ENCODE measurements at places on chromosomes 4 and X.

DNA sequence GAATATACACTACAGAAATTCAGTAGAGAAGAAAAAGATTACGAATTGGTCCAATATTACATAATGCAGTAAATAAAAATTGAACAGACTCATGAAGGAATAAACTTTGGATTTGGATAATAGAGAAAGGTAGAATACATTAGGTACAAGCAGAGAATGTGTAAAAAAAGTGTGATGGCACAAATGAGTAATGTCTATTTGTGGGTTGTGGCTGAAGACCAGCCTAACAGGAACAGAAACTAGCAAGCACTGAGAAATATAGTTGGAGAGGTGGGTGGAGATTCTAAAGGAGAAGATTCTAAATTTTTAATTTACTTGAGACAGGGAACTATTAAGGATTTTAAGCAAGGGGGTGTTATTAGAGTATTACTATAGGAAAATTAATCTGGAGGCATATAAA is 15.2 kb upstream of the CLOCK start:
- DNase-seq: no peak

GRCh38 chr4:185874516-185875230 is 62.7 kb upstream of the SORBS2 start:
- peak; percentile 62 for DNase-seq

DNA sequence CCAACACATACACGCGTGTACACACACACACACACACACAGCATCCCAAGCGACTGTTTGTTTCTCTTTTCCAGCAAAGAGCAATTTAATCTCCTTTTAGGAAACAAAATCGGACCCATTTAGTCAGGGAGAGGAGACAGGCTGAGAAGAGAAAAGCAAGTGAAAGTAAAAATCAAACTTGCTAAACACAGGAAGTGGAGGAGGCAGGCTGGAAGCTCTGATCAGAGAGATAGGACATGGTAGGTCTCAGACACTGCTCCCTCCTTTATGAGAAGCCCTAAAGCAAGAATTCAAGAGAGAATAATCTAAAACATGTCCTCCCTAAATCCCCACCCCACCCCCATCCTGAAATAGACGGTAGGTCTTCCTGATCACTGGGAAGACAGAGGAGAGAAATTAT is 62.3 kb downstream of the GPC3 start:
- no peak for DNase-seq

GRCh38 chr4:73080789-73081188 is 11.3 kb upstream of the COX18 start:
- no peak for DNase-seq

DNA sequence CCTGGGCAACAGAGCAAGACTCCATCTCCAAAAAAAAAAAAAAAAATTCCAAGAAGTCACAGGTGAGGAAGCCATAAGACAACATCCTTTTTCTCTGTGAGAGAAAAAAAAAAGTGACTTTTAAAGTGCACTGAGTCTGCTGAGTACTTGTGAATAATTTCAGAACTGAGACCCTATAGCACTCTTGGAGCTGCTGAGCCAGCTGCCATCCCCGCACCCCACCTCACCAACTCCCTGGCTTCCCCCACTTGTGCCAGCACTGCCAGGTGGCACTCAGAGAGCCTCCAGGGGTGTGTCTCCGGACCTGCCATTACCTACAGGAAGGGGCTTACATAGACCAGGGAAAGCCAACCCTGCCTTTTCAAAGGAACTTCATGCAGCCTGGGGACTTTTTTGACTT is 39.2 kb upstream of the HS3ST1 start:
- DNase-seq: no peak

DNA sequence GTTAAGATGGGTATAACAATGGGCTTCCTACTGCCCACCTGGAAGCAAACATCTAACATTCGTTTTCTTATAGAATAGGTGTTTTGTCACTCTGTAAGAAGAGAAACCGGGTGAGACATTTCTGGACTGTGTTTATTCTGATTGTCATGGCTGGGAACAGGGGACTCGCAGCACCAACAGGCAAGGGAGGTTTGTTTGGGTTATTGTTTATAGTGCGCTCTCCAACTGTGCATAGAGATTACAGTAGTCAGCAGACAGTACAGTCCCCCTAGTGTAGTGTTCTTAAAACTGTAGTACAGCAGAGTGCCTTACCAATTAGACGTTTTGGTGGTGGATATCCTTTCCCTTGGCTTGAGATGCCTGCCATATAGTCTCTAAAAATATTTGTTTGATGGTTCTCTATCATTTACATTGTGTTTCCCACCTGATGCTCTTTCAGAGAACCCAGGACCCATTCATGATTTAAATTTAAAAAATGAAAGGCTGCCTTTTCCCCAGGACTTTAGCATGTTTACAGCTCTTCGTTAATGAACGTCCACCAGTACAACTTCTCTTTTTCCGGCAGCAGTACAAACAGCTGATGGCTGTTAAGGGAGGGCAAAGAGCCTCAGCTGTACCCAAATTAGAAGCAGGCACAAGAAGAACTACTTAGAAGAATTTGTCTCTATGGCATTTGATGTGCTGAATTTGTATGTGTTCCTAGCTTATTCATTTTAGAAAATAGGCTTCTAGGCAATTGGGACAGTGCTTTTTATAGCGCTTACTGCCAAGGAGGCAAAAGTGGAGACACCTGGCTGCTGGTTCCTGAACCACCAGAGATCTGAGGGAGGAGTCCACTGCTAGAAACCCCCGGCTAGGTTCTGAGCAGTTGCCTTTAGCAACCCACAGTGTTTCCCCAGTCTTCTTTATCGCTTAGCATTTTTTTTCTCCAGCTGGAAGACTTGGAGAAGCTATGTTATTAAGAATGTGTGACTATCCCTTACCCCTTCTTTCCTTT is 1.0 kb upstream of the RNF150 start:
- DNase-seq: no peak

- peak; percentile 67 for DNase-seq
These were observed at the start of gene ZNF732 for GRCh38 chr4:304969-305680. Gene ZNF732, minus strand, starts transcription at chr4:305474. Its CDS starts 164 bp downstream, at chr4:305310.

- peak; percentile 16 for DNase-seq
These were observed 1240.7 kb downstream of the C4orf33 start for GRCh38 chr4:130336585-130337217.

GRCh38 chr4:8725845-8726244 is 133.3 kb downstream of the CPZ start:
- DNase-seq: no peak

- DNase-seq: no peak
These were observed 137.5 kb downstream of the ANK2 start for GRCh38 chr4:113186913-113187312.

- DNase-seq: no peak
These were observed 89.4 kb downstream of the IRF2 start for GRCh38 chr4:184384810-184385557.

DNA sequence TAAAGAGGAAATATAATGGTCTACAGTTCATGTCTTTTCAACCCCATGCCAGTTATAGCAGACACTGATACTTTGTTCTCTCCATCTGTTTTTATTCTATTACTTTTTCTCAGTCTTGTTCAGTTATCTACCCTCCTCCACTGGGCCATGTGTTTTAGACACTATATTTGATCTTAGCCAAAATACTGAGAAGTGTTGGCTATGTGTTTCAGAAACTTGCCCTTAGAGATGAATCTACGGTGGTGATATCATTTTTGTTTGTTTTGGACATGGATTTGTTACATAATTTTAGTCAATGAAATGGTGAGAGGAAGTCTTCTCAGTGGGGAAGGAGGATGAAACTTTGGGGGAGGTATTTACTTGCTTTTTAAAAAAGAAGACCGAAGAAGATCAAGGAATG is 211.5 kb upstream of the DDX53 start:
- DNase-seq: no peak

DNA sequence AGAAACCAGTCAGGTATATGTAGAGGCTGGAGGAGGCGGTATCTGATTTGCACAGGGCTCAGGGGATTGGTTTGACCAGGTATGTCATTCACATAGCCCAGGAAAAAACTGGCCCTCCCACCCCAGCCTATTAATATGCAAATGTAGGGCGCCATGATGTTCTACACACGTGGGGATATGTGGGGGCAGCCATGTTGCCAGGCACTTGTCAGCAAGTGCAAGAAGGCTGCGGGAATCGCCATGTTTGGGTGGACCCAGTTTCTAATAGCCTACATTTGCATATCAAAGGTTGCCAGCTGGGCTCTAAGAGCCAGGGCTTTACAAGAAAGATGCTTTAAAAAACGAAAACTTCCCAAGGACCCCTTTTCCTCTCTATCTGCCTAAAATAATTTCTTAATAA is 335.1 kb downstream of the SMARCA1 start:
- DNase-seq: no peak

DNA sequence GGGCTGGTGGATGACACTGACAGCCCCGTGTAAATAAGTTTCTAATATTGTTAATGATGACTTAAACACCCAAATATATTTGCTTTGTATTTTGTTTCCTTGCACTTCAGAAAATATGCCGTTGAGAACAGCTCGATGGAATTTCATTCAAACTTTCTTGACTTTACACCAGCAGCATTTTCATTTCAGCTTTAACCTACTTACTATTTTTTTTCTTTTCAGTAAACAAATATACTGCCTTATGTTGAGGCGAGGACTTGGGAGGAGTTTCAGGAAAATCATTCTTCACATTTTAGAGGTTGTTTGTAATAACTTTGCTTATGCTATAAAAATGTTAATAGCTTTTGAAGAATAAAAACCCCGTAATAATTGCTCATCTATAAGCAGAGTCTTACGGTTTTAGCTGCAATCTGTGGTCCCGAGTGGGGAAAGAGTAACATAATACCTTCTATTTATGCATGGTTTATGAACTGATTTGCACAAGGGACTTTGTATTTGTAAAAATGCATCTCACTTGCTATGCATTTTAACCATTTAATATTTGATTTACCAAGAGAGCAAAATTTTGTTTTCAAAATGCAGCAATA is 14.1 kb upstream of the TENM3 start:
- DNase-seq: no peak

DNA sequence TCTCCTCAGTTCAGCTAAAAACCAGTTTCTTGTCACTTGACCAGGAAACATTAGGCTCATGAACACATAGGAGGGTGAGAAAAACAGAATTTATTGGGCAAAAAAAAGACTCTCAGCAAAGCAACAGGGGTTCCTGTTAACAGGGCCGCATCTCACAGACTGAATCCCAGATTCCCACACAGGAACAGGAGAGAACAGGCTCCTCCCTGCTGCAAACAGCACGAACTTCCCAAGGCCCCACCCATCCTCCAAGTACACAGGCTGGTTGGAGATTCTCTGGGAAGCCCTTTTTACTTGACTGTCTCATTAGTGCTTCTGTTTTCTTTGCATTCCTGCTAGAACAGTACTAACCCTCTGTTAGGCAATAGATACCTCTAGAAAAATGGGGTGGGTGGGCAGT is 52.4 kb upstream of the IL21 start:
- no peak for DNase-seq

GRCh38 chr4:26032142-26032541 is 118.1 kb downstream of the SMIM20 start:
- peak; percentile 74 for DNase-seq

DNA sequence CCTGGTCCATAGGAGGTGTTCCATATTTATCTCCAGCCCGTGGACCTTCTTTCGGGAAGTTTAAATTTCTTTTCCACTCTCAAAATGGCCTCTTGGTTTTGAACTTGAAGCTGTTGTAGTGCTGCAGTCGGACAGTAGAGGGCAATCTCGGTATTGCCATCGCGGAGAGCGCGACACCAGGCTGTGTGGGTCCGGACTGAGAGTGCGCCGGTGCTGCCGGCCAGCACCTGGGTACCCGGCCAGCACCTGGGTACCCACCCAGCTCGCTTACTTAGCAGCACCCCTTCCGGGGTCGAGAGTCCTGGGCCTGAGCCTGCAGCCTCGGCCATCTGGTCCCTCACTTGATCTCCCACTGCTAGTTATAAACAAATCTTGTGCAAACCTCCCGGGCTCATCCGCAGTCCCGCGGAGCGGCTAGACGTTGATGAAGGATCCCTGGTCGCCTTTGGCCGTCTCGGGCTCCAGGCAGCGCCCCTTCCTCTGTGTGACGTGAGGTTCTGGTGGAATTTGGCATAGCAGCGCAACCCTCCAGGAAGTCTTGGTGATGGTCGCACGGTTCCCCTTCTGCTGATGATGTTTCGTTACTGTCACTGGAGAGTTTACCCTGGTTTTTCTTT is 18.0 kb downstream of the FAM9A start:
- DNase-seq: peak; percentile 6

- no peak for DNase-seq
These were observed 95.2 kb downstream of the SORBS2 start for GRCh38 chr4:185716577-185717376.

DNA sequence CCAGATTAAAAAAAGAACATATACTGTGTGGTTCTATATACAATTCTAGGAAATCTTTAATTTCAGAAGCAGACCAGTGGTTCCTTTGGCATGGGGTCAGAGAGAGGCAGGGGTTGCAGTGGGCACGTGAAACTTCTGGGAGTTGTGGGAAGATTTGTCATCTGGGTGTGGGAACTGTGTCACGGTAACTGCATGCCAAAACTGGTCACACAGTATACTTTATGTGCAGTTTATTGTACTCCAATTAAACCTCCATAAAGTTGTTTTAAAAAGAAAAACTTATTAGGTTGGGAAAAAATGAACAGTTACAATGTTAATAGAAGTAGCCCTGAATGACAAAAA is 26.7 kb upstream of the STS start:
- no peak for DNase-seq

- DNase-seq: peak; percentile 78
These were observed 551.4 kb downstream of the IQCM start for GRCh38 chr4:149264093-149264733.

DNA sequence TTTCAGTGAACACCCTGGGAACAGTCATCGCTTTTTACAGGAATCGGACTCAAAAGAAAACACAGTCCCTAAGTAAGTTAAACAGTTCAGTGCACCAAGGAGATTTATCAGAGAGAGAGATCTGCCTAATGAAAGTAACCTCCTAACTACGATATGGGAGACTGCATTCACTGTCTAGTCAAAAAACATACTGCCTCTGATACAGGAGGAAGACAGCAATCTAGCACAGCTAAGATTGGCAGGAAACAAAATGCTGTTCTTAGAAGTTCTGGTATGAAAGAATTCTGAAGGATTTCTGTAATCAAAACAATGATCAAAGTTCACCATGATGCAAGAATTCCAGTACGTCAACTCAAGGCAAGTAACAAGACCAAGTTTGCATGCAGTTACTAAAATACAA is 92.8 kb downstream of the MAML3 start:
- DNase-seq: peak; percentile 48

- no peak for DNase-seq
These were observed 40.1 kb downstream of the OFD1 start for GRCh38 chrX:13774696-13775095.

DNA sequence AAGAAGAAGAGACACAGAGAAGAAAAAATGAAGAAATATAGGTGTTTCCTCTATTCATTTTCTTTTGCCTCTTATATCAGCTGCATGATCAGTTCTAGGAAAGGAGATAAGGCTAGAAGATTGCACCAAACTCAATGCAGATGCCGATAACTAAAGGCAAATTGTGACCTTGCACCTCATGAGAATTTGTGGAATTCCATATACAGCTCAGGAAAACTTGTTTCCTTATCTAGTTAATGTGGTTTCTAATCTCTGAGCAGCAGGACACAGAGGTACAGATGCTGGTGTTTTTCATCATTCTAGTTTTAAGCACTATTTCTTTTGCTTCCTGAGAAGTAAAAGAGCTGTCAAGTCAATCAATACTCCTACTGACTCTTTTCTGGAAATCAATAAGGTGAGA is 104.6 kb upstream of the NWD2 start:
- no peak for DNase-seq
